ENCODE measurements at places on chromosomes 1 and 21. TPM values are rescaled to one million over a fixed set of nuclear protein-coding genes. Genes with fewer than 3 reads are reported as not detected.

Gene NIBAN1
- total RNA-seq: 51.8 TPM

Gene GSTM1
- 26.8 TPM for total RNA-seq

GRCh38 chr1:231192620-231193163 is 30.8 kb downstream of the TRIM67 start:
- DNase-seq: no peak

Gene PEAR1
- total RNA-seq: 1.0 TPM

Gene NCDN
- total RNA-seq: 17.4 TPM

- no peak for DNase-seq
Measured at GRCh38 chr1:97870589-97870988, 50.2 kb downstream of the DPYD start.

DNA sequence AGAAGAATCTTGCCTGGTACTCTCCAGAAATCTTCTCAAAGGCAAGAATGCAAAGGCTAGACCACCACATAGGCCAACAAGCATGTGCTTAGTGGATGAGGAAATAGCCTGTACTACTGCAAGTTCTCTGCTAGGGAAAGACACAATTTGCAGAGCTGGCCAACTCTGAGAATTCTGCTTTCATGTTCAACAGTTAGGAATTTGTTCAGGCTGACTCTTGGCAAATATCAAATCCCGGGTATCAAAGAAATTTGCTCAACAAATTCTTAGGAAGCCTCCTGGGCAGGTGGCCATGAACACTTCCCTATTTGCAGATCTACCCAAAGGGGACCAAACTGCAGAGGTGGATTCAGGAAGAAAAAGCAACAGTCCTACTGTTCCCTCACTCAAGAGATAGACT is 15.0 kb upstream of the H3-3A start:
- no peak for DNase-seq

DNA sequence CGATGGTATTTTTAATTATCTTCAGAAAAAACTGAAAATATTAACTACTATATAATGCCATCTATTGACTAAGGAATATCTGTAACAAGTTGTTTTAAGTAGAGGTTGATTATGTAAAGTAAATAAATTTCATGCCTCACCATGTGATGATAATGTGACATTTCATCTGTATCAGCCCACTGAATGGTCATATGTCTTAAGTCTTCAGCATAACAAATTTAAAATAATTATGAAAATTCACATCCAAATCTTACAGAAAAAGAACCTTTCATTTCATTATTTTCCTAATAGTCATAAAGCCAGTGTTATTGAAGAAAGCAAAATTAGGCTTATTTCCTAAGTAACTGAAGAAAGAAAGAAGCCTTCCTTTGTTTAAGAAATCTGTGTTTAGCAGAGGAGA is 72.6 kb downstream of the ITGB3BP start:
- no peak for DNase-seq

GRCh38 chr1:110188035-110188618 is 22.0 kb upstream of the KCNC4 start:
- no peak for DNase-seq

DNA sequence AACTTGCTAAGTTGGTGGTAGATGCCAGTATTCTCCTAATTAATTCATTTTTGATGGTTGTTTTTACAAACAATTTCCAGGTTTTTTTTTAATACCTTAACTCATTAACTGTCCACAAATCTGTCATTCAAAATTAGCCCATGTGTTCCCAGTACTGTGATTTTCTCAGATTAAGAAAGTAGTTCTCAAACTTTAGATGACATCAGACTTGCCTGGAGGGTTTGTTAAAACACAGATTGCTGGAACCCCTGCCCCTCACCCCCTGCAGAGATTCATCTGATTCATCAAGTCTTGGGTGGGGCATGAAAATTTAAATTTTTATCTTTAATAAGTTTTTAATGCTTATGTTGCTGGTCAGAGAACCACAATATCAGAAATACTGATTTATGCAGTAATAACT is 130.5 kb downstream of the BACH1 start:
- DNase-seq: no peak

- DNase-seq: no peak
Measured at GRCh38 chr1:223709598-223709997, 2.7 kb upstream of the CAPN2 start.

- DNase-seq: no peak
Measured at GRCh38 chr1:3785456-3786157, 10.7 kb downstream of the LRRC47 start.

DNA sequence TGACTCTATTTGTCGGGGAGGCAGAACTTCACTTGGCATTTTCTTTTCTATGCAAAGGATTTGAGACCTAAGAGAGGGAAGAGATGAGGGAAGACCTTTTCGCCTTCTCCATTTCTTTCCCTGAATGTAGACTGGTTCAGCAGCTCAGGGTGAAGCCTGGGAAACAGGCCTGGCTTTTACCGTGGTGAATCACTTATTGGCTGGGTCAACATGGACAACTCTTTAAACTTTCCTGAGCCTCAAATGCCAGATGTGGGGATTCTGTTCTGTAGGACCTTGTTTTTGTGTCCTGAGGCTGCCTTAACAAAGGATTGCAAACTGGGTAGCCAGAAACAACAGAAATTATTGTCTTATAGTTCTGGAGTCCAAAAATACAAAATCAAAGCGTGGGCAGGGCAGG is 455.8 kb upstream of the VAMP3 start:
- DNase-seq: no peak

DNA sequence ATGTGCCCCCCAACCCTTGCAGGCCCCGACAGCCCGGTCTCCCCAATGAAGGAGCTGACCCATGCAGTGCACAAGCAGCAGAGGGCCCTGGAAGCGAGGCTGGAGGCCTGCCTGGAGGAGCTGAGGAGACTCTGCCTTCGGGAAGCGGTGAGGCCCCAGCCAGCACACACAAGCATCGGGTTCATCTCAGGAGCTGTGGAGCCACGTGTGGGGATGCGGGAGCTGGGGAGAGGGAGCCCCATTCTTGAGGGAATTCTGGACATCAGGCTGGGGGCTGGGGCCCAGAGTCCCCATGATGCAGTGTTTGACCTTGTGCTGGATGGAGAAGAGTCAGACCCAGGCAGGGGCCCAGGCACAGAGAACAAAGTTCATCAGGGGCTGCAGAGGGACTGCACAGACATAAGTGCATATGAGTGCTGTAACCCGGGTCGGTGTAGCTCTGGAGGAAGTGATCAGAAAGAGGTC is 4.8 kb downstream of the INAVA start:
- no peak for DNase-seq

Gene RGS13
- total RNA-seq: not detected

DNA sequence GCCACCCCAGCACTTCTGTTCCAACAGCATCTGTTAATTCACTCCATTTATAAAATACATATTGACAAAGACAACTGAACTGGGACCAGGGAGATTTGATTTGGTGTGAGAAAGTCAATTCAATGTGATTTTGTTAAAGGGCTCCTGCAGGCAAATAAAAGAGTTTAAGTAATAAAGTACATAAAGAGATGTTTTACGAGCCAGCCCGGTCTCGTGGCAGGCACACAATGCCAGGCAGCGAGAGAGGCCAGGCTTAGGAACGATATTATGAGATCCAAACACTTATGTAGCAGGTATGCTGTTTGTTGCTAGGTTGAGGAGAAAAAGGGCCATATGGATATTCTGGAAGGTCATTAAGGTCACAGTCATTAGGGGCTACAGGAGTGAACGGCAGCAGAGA is 227.1 kb downstream of the KCTD3 start:
- no peak for DNase-seq

GRCh38 chr21:44471341-44471740 is 16.0 kb downstream of the LRRC3 start:
- DNase-seq: no peak

DNA sequence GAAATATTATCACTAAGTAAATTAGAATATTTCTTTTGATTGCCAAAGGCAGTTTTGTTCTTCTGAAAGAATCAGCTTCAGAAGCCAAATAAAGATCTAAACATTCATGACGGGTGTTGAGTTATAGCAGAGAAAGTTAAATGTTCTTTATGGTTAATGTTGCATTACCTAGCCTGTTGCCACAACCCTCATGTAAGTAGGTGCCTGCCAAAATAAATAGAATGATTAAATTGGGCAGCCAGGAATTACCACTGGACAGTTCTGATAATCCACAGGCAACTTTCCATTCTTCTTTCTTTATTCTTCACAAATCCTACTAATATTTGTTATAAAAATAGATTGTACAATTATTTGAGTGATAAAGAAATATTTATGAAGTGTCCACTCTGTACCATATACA is 217.9 kb upstream of the NRIP1 start:
- DNase-seq: no peak

Gene PRPF38A
- total RNA-seq: 20.9 TPM

Gene KRTAP12-1
- not detected for total RNA-seq

- no peak for DNase-seq
Measured at GRCh38 chr1:59972216-59972927, 45.8 kb upstream of the CYP2J2 start.

- DNase-seq: no peak
Measured at GRCh38 chr1:55574691-55575225, 359.6 kb upstream of the USP24 start.

Gene AGMAT
- total RNA-seq: 0.53 TPM

DNA sequence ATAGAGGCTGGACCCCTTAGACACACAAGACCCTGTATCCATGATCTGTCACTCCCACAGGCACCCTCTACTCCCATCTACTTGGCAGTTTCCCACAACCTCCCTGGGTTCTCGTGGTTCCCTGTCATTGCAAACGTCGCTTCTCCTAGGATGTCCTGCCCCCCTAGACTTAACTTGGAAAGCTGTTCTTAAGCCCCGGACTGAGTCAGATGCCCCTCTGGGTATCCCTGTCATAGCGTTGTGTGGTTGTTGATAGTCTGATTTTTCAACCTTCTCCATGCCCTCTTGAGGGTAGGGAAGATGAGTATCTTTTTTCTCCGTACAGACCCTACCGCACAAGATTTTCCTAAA is 11.8 kb downstream of the RCC1 start:
- no peak for DNase-seq

Gene OR6K2
- not detected for total RNA-seq

Gene TRABD2B
- total RNA-seq: 0.75 TPM

Gene AZIN2
- 9.7 TPM for total RNA-seq

DNA sequence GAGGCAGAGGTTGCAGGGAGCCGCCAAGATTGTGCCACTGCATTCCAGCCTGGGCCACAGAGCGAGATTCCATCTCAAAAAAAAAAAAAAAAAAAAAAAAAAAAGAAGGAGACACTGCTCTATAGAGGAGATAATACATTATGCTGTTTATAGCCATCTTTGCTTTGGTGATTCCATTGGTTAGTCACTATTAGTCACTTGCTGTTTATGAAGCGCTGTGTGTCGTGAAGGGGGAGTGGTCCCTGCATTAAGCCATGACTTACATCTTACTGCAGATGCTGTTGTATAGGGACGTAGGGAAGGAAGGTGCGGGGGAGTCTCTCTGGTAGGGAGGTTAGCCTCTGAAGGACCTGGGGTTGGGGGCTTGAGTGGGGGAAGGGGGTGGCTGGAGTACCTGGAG is 48.3 kb downstream of the HUNK start:
- DNase-seq: peak; percentile 63

DNA sequence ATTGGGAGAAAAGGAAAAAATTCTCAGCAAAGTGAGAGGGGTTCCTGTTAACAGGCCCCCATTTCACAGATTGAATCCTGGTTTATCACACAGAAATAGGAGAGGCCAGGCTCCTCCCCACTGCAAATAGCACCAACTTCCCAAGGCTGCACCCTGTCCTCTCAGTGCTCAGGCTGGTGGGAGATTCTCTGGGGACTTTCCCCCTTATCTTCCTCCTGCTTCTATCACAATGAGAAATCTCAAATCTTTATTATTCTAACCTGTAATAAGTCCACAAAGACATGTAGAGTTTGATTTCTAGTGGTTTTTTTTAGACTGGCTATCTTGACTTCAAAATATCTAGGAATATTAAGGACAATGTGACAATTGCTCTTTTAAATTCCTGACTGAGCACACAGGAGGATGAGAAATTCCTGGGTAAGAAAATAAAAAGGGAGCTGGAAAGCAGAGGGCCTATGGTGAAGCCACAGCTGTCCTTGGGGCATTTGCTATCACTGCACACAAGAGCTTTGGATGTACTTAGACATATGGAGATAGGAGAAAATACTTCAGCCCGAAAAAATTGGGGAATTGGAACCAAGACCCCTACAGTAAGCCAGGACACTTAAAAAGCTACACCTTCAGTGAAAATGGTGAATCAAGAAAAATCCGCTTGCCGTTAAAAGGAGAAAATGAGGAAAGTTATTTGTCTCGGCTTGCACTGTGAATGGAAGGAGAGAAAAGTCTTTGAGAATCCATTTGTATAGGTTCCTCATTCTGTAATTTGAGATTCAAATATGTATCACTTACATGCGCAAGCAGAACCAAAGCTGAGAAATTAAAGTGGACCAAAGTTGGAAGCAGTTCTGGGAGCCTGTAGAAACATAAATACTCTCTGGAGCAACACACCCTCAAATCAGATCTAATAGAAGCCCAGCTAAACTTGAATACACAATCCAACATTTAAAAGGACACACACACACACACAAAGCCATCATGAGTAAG is 65.9 kb upstream of the C1orf105 start:
- no peak for DNase-seq

DNA sequence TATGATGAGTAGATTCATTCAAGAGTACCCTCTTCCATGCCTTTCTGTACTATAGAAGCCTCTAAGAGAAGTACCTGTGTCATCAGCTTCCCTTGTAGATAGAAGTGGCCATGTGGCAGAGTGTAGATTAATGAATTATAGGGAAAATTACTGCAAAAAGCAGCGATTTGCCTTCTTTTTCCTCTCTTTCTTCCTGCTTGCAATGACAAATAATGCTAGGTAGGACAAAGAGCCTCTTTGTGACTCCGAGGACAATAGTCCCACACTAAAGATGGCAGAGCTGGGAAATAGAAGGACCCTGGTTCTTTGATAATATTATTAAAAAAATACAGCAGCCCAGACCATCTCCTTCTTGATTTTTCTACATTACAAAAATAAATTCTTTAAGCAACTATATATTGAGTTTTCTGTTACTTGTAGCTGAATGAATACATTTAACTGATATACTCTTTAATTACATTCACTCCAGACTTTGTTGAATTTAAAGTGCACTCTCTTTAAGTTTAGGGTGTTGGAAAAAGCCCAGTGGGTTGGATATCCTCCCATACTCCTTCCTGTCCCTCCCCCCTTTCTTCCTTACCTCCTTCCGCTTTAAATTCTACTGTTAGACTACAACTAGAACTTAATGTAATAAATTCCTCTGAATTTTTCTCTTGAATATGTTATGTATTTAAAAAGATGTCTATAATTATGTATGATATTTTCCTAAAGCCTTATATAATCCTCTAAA is 198.2 kb upstream of the APP start:
- DNase-seq: no peak

DNA sequence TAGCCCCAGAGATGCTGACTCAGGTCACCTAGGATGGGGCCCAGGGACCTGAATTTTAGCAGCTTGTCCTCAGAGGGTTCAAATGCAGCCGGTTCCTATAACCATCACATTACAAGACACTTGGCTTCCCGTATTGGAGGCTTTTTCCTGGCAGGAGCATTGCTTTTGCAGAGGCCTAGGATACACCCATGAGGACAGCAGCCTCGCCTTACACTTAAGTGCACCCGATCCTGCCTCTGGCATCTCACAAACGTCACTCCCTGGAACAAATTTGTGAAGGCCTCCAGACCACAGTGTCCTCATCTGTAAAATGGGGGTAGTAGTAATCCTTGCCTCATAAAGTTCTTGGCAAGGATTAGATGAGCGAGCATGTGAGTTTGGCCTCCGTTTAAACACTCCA is 130.0 kb downstream of the KAZN start:
- no peak for DNase-seq

Gene HTR1D
- not detected for total RNA-seq

Gene PIK3R3
- total RNA-seq: 15.2 TPM

Gene NCMAP
- total RNA-seq: 0.05 TPM

Gene LEFTY2
- not detected for total RNA-seq

GRCh38 chr1:48688102-48688760 is 88.5 kb downstream of the BEND5 start:
- DNase-seq: no peak

Gene PRAMEF20
- 1.7 TPM for total RNA-seq
